ENCODE measurements at places on chromosomes 2 and 18.

DNA sequence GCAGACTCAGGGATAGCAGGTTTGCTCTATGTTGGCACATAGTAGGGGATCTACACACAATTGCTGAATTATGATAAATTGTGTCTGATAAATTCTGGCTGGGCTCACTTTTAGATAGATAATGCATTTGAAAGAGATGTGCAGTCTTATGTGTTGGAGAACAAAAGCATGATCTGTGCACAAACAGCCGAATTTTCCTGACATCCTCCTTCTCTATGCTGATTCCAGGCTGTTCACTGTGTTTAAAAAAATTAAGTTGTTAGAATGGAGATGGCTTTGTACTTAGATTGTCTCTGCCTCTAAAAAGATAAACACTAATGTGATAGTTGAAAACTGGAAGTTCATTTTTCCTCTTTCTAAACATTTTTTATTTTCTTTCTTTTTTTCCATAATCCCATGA lies 2.1 kb downstream of the CERS6 start:
- DNase-seq = no peak

GRCh38 chr2:238412067-238412767 lies 14.5 kb upstream of the ASB1 start:
- DNase-seq = no peak

- peak; percentile 12 for DNase-seq
These were observed 87.3 kb upstream of the RMDN2 start for GRCh38 chr2:37837628-37838328.

GRCh38 chr2:46439582-46439981 lies 39.8 kb upstream of the TMEM247 start:
- peak; percentile 20 for DNase-seq

GRCh38 chr2:80128080-80128479 lies 176.5 kb downstream of the LRRTM1 start:
- no peak for DNase-seq

DNA sequence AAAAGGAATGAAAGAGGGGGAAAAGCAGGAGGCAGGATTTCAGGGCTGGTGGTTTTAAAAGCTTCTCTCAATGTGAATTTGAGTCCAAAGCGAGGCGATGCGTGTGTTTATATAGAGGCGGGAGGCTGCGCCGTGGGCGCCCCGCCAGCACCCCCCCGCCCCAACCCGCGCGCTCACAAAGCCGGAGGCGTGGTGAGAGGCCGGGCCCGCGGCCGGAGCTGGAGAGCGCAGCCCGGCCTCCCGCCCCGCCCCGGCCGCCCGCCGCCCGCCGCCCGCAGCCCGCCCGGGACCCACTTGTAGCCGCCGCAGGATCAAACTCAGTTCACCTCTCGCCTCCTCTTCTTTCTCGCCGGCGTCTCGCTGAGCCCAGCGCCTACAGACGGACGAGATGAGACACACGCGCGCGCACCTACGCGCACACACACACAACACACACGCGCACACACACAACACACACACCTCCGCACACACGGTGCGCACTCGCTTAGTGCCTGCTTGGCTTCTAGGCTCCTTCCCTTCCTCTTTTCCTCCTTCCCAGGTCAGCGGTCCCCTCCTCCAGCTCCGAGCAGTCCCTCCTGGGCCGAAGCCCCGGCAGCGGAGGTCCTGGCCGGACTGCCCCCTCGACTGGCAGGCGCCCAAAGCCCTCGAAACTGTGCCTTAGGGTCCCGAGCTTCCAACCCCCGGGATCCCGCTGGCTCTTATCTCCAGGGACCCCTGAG lies 1.3 kb upstream of the CYP26B1 start:
- peak; percentile 70 for DNase-seq

- DNase-seq = no peak
These were observed 140.2 kb downstream of the DDX1 start for GRCh38 chr2:15731889-15732271.

- DNase-seq = no peak
These were observed 231.1 kb downstream of the SETBP1 start for GRCh38 chr18:44911773-44912172.

GRCh38 chr2:234472155-234472554 lies 24.7 kb downstream of the ARL4C start:
- no peak for DNase-seq

GRCh38 chr2:111052621-111053020 lies 68.1 kb upstream of the BCL2L11 start:
- no peak for DNase-seq

- DNase-seq = no peak
These were observed 99.1 kb upstream of the PELI1 start for GRCh38 chr2:64243081-64244036.

- no peak for DNase-seq
These were observed 64.5 kb downstream of the OSBPL1A start for GRCh38 chr18:24333084-24333483.

- DNase-seq = no peak
These were observed 7.3 kb upstream of the ATOH8 start for GRCh38 chr2:85746321-85747004.

- DNase-seq = no peak
These were observed 51.4 kb downstream of the DCDC2C start for GRCh38 chr2:3754795-3755194.

DNA sequence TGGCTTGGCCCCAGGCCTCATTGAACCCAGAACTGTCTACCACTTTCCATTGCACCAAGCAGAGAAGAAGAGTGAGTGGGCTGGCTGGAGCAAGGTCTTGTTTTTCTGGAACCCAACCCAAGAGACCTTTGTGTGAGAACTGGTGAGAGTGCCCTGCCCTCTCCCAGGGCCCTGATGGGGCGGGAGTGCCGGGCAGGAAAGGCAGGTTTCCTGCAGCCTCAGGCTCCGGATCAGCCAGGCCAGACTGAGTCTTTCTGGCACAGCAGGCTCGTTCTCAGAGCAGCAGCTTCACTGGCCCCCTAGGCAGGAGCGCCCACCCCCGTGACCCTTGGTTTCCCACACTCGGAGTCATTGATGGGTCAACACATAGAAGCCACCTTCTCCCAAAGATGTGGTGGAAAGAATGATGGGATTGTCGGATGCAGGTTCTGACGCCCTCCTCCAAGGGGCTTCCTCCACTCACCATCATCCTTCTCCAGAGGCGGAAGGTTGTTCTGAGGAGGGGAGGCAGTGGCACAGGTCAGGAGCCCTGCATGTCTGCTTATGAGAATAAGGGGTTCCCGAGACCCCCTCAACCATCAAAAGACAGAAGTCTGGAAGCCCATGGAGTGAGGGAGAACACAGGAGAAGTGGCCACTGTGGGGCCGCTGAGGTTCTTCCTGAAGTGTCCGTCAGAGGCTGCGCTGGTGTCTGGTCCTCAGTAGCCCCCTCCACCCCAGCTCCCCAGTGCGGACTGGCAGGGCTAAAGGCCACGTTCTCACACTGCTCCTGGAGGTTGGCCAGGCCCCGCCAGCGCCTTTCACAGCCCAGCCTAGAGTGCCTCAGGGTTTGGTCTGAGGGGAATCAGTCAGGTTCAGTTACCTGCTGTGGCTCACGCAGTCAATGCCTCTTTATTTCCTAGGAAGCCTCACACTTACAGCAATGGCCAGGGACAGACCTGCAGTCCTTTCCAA lies 62.8 kb upstream of the LAPTM4A start:
- peak; percentile 47 for DNase-seq

- DNase-seq = no peak
These were observed 5.4 kb upstream of the SPOPL start for GRCh38 chr2:138496096-138496651.

DNA sequence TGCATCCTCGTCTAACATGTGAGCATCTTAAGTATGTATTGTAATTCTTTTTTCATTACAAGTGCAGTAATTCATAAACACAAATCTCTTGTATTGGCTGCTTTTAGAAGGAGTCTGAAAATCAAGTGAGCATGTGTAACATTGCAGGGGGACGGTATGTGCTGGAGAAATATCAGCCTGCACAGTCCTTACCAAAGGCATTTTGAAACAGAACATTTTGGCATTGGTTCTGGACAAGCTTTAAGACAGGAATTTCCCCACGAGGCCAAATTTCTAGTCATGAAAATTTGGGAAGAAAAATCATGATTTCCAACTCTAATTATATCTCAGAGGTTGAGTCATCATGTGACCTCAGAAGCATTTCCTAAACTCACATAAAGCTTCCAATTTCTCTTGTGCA lies 24.7 kb upstream of the NRP2 start:
- DNase-seq = no peak
